ENCODE measurements at places on chromosomes 12 and 14.
A peak's percentile ranks its signal among the peaks of the same experiment; 100 is the strongest.

- peak; percentile 56 for DNase-seq
Observed at GRCh38 chr12:108457006-108457733, 57.9 kb upstream of the FICD start.

DNA sequence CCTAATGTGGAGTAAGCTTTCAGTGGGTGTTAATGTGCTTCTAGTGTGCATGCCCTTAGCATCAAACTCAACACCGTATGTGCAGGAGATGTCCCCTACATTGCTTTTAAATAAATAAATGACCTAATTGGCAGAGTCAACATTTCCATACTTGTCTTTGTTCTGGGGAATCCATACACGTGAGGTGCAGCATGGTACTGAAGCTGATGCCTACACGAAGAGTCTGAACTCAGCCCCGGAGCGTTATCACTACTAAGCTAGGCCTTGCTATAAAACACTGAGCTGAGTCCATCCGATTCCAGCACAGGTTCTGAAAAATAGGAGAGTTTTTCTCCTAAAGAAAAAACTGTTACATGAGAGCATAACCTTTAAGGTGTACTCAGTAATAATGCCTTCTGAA, 125.0 kb upstream of the DYRK2 start:
- no peak for DNase-seq

- DNase-seq = no peak
Observed at GRCh38 chr14:23864861-23865260, 88.7 kb upstream of the DHRS4 start.

GRCh38 chr12:46722394-46723185, 103.2 kb downstream of the SLC38A4 start:
- DNase-seq = no peak

GRCh38 chr14:59225281-59225680, 36.8 kb downstream of the DAAM1 start:
- DNase-seq = no peak

DNA sequence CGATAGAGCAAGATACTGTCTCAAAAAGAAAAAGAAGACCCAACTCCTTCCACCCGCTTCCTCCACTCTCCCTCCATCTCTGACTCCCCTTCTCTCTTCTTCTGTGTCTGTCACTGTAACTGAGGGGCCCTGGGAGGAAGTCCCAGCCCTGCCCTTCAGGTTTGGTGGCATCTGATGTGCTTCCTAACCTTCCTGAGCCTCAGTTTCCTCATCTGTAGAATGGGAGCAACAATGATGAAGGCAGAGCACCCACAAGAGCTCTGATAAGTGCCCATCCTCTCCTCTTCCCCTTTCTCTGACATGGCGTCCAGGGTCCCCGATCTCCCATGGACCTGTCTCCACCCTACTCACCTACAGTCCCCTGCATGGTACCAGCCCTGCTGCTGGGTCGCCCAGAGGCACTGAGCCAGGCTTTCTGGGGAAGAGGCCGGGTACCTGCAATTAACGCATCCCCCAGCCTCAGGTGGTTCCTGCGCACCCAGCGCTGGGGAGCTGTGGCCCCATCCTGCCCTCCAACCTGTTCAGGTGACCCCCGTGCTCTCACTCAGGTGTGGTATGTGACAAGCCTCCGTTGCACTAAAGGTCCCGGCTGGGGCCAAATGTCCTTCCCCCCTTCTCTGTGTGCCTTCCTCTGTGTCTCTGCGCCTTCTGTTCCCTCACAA, 13.2 kb downstream of the FOXN4 start:
- no peak for DNase-seq

Measured in NCI-H1436 (cell line).